Foreskin fibroblast (primary cell): ENCODE measurements at places on chromosomes 5 and 9.
A peak's percentile ranks its signal among the peaks of the same experiment; 100 is the strongest.

- DNase-seq: no peak
Observed at GRCh38 chr5:135135530-135136226, 101.7 kb upstream of the PITX1 start.

DNA sequence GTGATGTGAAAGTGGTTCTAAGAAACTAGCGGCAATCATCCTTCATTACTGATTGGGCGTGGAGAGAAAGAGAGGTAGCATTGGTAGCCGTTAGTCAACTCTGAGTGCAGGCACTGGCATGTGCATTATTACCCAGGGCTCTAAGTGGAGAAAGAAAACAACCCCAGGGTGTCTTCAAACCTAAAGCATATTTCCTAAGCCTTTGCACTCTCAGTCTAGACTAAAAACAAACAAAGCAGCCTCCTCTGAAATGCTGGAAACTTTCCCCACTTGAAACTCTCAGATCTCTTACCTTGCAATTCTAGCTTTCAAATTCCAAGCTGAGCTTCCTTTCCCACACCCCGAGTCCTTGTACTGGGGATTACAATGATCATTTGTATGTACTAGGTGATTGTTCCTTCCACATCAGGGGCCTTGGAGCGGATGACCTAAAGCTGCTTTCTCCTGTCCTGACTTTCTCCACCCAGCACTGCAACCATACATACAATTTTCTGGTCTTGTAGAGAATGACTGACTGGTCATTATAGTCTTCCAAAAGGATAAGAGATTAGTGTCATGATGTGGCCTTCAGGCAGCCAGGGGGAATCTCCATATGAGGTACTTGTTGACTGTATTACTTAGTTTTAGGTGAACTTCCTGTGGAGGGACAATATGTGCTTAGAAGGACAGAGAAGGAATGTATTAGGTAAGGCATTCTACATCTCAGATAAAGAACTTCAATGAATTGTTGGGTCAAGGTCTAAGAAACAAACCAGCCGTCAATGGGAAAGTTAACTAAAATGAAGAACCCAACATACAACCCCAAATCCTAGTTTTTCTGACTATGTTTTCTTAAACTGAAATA, 98.3 kb upstream of the CDKN2B start:
- DNase-seq: peak; percentile 46

- no peak for DNase-seq
Observed at GRCh38 chr9:91163773-91164471, 197.8 kb downstream of the AUH start.

DNA sequence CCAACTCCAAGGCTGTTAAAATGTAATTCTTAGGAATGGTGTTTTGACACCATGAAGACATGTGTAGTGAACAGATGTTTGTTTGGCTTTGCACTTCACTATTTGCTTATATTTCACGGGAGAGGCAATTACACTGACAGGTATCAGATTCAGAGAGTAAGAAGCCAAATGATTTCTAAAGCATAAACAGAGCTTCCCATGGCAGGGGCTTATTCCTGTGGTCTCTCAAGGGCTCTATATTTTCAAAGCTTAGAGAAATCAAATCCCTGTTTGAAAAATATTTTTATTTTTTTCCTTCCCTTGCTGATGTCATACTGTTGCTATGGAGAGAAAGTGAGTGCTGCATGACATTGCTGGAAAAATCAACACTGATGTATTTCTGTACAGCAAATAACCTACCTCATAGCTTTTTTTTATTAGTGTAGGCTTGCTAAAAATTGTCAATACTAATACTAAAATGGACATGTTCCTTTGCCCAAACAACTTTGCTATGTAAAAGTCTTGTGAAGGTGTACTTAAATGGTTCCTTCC, 161.4 kb downstream of the GIN1 start:
- DNase-seq: peak; percentile 63

- peak; percentile 16 for DNase-seq
Observed at GRCh38 chr5:119022017-119022745, 33.8 kb upstream of the DTWD2 start.

DNA sequence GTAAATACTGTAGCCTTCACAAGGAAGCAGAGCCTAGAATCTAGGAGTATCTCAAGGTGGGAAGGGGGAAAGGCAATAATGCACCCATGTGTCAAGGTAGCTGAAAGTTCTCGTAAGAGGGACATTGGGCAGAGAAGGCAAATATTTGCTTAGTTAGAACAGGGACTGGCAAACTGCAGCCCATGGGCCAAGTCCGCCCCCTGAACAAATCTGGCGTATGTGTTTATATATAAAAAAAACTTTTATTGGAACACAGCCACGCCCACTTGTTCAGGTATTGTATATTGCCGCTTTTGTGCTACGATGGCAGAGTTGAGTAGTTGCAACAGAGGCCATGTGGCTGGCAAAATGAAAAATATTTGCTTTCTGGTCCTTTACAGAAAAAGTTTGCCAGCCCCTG, 16.1 kb downstream of the KCNN2 start:
- DNase-seq: no peak

GRCh38 chr9:2469681-2470221, 151.8 kb upstream of the VLDLR start:
- DNase-seq: peak; percentile 29

- peak; percentile 48 for DNase-seq
Observed at GRCh38 chr5:32274548-32275395, 38.0 kb downstream of the MTMR12 start.
